ENCODE measurements at places on chromosomes 13 and 19.
A peak's percentile ranks its signal among the peaks of the same experiment; 100 is the strongest.

GRCh38 chr19:33862981-33863380 lies 66.3 kb downstream of the KCTD15 start:
- DNase-seq, result no peak

- peak; percentile 58 for DNase-seq
These were observed 70.5 kb upstream of the ZNF420 start for GRCh38 chr19:37007587-37008220.

DNA sequence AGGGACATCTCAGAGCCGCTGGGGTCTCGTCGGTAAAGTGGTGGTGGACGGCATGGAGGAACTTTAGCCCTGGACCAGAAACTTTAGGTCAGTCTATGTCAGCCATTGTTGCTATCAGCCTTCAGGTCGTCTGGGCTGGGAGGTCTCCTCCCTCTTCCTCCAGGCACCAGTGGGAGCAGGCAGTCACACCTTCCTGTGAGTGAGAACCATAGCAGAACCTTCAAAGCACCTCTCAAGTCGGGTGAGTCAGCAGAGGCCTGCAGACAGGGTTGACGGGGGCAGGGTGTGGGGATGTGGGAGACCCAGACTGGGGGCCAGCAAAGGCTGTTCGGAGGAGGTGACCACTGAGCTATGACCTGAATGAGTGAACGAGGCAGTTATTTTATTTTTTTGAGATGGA lies 15.4 kb upstream of the SBNO2 start:
- no peak for DNase-seq

DNA sequence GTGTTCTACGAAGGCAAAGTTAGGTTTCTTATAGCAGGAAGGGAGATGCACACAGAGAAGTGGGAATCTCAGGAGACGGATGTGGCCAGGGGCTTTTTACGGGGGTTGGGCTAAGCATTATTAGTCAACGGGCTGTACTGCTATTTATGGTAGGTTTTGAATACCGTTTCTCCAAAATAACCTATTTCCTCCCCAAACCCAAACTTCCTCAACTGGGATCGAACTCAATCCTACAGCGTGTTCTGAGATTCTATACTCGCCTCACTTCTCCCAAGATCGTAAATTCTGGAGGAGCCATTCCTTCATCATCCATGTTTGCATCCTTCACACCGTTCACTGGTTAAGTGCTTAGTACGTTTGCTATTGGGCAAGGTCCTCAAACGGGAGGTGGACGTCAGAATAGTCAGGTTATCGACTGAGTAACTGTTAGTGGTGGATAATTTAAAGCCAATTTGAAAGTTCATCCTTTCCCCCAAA lies 1.2 kb upstream of the TRIM13 start:
- DNase-seq, result no peak

GRCh38 chr13:30128591-30128990 lies 178.8 kb downstream of the KATNAL1 start:
- no peak for DNase-seq

- no peak for DNase-seq
These were observed 10.8 kb upstream of the MBNL2 start for GRCh38 chr13:97211300-97211699.

DNA sequence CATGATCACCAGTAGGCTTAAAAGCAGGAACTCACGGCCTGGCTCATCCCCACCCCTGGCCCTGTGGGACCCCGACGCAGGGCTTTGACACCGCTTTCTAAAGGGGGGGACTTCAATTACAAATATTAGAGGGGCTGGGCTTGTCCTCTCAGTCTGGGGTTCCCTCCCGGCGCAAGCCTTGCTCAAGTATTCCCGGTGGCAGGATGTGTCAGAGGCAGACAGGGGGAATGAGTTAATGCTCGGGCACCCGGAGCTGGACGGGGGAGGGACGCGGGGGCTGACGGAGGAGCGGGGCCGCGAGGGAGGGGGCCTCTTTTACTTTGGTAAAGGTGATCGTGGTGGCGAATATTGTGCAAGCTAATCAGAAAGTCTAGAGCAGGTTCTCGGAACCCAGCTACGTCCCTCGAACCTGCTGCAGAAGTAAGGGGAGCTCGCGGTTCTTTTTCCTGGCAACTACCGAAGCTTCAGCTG lies 1.1 kb downstream of the FGF14 start:
- DNase-seq, result peak; percentile 51

DNA sequence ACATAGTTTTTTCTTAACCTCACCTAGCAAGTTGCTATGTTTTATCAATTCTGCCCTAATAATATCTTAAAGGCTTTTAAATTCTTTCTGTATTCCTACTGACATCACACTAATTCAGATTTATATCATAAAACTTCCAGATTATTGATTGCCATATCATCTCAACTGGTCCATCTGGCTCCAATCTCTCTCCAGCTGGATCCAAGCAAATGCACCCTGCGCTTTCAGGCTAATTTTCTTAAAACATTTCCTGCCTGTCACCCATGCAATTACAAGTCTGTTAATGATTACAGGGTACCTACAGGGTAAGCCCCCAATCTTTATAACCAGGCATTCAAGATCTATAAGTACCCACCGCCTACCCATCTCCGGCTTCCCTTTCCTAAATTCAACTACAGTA lies 95.2 kb downstream of the SERP2 start:
- no peak for DNase-seq

DNA sequence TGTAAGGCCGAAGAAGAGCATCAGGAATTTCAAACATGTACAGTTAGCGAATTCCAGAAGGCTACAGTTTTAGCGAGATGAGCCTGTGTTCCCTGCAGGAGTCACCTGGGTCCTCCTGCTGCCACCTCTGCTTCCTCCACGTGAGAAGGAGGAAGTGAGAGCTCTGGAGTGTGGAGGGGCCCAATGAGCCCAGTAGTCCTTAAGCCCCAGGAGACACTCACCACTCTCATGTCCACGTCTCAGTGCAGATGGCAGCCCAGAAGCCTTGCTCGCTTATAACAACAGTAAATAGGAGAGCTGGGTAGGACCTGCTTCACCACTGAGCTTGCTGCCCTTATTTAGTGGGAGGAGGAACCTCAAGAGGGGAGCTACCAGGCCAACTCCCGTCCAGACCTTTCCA lies 44.3 kb downstream of the SERP2 start:
- no peak for DNase-seq

DNA sequence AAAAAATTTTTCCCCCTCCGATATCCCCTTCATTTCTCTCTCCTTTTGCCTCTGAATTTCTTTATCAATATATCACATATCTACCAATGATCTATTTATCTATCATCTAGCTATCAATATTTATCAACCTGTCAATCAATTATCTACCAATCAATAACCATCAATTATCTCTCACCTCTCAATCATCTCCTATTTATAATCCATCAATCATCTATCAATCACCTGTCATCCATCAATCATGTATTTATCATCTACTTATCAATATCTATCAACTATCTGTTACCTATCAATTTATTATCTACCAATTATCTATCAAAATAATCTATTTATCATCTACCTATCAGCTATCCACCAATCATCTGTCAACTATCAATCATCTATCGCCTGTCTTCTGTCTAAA lies 17.1 kb downstream of the MBD3L1 start:
- no peak for DNase-seq

DNA sequence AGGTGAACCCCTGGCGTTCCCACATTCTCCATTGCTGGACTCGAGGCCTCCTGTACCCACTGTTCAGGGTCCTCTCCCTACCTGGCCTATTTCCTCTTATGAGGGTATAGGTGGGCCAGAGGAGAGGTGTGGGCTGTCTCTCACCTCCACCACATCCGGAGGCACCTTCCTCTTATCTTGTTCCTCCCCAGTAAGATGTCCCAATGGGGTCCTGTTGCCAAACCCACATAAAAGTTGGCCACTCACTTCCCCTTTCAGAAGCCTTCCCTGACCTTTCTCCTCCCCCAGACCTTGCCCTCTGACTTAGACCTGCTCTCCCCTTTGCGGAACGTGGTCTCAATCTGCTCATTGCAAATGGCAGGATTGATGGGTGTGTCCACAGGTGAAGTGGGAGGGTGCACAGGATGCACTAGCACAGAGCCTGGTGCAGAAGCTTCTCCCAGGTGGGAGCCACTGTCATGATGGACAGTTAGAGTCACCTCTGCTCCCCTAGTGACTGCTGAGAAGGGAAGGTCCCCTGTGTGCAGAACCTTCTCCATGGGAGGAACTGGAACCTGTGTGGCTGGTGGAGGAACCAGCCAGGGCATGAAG lies 1.3 kb downstream of the CYP4F3 start:
- no peak for DNase-seq

DNA sequence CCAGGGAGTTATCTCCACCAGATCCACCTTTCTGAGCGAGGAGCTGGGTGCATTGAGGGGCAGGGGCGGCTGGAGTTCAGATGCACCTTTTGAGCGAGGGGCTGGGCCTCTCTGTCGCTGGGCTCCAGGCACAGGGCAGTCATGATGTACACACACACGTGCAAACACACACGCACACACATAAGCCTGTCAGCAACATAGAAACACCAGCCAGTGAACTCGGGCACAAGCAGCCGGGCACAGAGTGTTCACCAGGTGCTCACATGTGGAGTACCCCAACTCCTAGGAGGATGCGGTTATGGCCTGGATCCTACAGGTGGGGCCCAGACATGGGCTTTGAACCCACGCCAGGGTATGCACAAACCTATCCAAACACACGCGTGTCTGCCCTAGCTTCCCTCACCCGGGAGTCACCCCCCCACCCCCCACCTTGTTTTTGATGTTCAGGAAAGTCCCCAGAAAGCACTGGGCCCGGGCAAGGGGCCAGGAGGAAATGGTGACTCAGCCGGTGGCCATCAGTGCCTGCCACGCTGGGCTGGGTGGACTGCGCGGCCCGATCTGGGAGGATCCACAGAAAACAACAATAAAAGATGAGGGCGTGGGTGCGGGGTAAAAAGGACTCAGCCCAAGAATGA lies 13.3 kb downstream of the ARRDC2 start:
- DNase-seq, result peak; percentile 96

GRCh38 chr19:8610936-8611300 lies 403 bp upstream of the ADAMTS10 start:
- no peak for DNase-seq

DNA sequence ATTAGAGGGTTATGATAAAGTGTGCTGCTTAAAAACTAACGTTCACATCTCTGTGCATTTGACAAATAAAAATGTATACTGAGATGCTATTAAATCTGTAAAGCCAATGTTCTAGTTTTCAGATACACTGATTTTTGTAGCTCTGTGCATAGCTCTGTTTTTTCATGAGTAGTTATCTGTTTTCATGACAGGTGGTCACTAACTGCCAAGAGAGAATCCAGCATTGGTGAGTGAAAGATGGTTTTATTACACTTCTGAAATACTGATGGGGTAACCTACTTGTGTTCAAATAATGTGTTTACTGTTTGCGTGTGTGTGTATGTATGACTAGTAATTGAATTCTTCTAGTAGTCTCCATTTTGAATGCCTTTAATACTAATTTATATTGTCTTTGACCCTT lies 29.0 kb downstream of the URI1 start:
- DNase-seq, result no peak

- DNase-seq, result no peak
These were observed 72.1 kb downstream of the KLF12 start for GRCh38 chr13:74061926-74062595.

- DNase-seq, result no peak
These were observed 6.4 kb downstream of the NFIX start for GRCh38 chr19:13001502-13002165.

- no peak for DNase-seq
These were observed 13.2 kb downstream of the ADGRE3 start for GRCh38 chr19:14661372-14661924.

DNA sequence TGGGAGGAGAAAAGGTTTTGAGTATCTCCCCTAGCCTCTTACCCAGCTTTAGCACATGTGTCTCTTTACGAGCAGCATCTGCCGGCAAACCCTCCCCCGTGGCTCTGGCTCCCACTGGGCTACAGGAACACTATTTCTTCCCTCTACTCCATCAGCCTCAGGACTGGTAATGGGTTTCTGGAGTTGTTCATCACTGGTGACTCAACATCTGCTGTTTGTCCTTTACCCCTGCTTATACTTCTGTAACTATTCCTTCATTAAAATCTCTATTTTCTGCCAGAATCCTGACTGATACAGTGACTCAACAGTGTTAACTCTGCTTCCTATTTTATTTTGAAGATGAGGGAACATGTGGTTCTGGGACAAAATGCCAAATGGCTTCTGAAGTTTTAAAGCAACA lies 437.3 kb upstream of the HTR2A start:
- DNase-seq, result no peak

DNA sequence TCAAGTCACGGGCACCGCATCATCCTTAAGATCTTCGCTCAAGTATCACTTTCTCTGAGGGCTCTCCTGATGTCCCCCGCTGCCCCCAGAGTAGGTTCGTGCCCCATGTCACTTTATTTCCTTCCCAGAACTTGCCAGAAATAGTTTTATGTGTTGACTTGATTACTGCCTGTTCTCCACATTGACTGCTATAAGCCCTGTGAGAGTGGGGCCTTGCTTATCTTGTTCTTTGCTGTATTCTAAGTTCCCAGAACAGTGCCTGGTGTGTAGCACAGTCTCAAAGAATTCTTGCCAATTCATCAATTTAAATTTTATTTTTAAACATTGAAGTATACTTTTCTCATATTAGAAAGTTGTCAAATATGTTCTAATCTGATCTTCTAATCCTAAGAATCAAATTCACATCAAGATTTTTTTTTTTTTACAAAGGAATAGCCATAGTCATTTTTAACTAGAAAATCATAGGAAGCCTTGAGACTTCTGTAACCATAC lies 32.1 kb upstream of the GPR183 start:
- no peak for DNase-seq

GRCh38 chr13:25864936-25865335 lies 186.9 kb downstream of the SHISA2 start:
- DNase-seq, result no peak

DNA sequence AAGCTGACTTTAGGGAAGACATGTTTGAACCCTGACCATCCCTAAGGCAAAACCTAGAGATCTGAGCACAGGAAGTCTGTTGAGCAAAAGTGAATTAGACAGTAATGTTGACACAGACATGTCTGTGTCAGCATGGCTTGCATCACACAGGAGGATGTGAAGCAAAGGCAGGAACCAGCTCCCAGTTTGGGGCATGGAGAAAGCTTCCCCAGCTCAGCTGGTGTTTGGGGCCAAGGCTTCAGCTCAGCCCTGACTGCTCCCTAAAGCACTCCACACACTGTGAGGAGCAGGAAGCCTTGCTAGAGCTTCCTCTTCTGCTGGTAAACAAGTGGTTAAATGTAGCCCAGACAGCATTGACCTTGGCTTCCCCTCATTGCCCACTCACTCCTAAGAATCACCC lies 153.8 kb upstream of the UBL3 start:
- no peak for DNase-seq

GRCh38 chr13:110126391-110126961 lies 180.5 kb downstream of the COL4A1 start:
- peak; percentile 74 for DNase-seq

- no peak for DNase-seq
These were observed 26.8 kb upstream of the CXCL17 start for GRCh38 chr19:42469311-42470235.

DNA sequence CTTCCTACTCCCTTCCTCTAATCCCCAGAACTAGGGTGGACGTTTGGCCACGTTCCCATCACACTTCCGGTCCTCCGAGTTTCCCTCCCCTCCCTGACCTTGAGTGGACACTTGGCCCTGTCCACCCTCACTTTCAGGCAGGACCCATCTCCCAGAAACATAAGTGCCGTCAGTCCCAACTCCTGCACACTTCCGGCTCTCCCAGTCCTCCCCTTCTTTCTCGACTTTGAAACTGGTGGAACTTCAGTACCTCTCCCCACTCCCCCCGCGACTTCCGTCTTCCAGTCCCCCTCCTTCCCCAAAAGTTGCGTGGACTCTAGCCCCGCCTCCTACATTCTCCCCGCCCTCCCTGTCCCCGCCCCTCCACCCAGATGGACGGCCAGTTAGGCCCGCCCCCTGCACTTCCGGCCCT lies 278 bp upstream of the ZNF274 start:
- no peak for DNase-seq
